CD14-positive monocyte (primary cell): ENCODE measurements at places on chromosomes 16 and 17.

DNA sequence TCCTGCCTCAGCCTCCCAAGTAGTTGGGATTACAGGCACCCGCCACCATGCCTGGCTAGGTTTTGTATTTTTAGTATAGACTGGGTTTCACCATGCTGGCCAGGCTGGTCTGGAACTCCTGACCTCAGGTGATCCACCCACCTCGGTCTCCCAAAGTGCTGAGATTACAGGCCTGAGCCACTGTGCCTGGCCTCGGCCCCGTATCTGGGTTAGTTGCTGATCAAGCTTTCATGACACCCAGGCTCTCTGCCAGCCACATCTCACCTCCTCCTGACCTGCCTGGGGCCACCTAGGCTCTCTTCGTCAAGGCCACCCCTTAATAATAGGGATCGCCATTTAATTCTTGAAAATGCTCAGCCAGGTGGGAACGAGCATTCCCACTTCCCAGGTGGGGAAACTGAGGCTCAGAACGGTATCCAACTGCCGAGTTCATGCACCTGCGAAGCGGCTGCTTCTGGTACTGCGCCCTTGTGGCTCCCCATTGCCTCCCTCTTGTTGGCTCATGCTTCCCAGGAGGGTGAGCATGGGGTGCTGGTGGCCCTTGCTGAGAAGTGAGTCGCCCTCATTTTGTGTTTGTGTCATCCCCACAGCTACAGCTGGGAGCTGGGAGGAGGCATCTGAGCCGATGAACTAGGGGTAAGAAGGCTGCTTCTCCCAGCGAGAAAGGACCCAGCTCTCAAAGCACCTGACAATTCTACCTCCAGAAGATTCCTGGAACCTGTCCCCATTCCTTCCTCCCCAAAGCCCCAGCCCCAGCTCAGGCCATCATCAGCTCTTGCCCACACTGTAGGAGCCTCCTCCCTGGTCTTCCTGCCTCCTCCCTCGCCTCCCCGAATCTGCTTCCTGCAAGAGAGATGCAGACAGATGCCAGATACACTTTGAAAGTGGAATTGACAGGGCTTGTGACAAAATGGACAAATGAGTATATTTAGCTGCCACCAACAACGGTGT is 17.3 kb upstream of the SNN start:
- DNase-seq, result peak; percentile 17

DNA sequence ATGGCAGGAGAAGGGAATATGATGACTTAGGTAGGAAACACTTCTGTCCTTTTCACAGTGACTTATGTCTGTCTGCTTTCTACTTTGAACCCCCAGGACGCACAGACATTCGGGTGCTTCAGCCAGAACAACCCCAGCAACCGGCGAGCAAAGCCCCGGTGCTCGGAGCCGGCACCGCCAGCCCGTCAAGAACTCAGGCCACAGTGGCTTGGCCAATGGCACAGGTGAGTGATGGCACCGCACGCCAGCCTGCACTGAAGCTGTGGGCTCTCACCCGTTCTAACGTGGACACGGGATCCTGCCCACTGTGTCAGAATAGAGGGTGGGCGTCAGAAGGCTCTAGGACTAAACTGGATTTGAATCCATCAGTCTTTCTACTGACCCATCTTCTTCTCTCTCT is 79.4 kb upstream of the CLEC18A start:
- DNase-seq, result no peak

DNA sequence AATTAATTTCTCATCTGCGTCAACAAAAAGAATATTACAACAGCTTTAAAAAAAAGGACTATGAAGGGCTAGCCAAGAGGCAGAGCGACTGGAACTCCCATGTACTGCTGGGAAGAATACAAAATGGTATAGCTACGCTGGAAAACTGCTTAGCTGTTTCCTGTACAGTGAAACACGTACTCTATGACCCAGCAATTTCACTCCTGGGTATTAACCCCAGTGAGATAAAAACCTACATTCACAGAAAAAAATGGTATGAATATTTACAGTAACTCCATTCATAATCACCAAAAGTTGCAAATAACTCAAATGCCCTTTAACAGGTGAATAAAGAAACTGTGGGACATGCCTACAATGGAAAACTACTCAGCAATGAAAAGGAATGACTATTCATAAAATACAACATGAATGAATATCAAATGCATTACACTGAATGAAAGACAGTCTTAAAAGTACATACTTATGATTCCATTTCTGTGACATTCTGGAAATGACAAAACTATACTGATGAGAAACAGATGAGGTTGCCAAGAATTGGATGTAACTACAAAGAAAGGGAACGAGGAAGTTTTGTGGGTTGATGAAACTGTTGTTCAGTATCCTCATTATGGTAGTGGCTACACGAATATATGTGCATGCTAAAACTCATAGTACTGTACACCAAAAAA is 27.6 kb downstream of the CMTM4 start:
- no peak for DNase-seq

DNA sequence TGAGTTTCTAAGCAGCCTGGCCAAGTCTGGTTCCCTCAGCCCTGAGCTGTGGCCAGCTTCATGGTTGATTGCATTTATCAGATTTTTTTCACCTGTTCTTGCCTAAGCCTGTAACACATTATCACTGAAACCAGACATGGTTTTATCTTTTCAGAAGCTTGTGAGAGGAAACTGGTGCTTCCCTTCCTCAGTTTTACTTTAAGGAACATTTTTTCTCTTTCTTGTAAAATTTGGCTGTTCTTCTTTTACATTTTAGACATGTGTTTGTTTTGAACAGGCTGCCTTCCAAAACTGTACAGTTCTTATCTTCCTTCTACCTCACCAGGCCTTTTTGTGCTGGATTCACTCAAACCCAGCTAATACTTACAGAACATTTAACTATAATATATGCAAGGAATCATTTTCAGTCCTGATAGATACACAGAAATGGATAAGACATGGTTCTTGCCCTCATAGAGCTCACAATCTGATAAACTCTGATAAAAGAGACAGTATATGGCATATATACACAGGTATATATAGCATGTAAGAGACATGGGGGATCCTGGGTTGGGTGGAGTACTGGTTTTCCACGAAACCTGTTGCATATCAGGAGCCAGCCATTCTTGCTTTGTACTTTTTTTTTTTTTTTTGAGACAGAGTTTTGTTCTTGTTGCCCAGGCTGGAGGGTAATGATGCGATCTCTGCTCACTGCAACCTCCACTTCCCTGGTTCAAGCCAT is 44.5 kb downstream of the ZNRF1 start:
- no peak for DNase-seq

- peak; percentile 10 for DNase-seq
Observed at GRCh38 chr17:51461578-51462004, 201.2 kb downstream of the UTP18 start.

DNA sequence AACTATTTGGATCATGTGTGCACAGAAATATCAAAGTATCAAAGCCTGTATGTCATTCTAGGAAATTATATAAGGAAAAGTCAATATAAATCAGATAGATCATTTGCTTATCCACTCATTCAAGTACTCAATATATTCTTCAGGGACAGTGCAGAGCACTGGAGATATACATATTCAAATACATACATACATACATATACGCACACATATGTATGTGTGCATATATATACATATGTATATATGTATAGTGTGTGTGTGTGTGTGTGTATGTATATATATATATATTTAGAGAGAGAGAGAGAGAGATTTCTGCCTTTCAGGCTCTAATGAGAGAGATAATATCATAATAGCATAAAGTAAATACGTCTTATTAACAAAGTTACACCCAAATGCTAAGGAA is 169.2 kb downstream of the PMP22 start:
- no peak for DNase-seq

GRCh38 chr17:80030730-80031410 is 4.8 kb downstream of the TBC1D16 start:
- DNase-seq, result no peak

GRCh38 chr16:79261481-79261940 is 339.0 kb downstream of the MAF start:
- DNase-seq, result peak; percentile 35

GRCh38 chr16:2784358-2785100 is 2.8 kb downstream of the PRSS33 start:
- no peak for DNase-seq

- DNase-seq, result no peak
Observed at GRCh38 chr17:79950306-79950705, 85.4 kb downstream of the TBC1D16 start.

DNA sequence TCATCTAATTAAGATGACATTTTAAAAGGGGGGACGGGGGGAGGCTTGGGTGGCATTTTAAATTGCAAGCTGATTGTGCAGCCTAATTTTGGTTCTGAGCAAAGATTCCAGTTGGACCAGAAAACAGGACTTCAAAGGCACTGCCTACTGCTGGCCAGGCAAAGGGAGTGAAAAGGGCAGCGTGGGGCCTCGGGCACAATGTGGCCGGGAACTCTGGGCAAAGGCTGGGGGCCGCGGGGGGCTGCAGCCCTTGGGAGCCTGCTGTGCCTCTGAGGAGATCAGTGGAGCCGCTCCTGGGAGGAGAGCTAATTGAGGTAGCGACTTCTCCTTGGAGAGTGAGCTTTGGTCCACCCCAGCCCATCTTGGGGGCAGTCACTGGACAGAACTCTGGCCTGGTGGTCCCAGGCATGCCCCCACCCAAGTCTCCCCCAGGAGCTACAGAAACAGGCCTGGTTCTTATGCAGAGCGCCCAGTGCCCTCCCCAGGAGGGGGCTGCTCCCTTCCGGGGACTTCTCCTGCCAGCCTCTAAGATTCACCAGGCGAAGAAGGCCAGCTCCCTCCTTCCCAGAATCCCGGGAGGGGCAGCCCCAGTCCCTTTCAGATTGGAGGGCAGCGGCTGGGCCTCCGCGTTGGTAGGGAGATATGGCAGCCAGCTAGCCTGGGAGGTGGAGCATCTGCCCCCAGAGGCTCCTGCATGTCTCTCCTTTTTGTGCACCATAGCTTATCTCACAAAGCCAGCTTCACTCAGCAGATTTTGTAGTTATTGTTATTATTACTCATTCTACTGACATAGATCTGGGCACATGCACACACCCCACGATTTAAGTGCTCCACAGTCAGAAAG is 115.6 kb downstream of the GNAO1 start:
- DNase-seq, result no peak

GRCh38 chr17:82966415-82966814 is 113.0 kb upstream of the METRNL start:
- DNase-seq, result no peak

GRCh38 chr17:57939797-57940196 is 15.4 kb downstream of the CUEDC1 start:
- DNase-seq, result peak; percentile 78

DNA sequence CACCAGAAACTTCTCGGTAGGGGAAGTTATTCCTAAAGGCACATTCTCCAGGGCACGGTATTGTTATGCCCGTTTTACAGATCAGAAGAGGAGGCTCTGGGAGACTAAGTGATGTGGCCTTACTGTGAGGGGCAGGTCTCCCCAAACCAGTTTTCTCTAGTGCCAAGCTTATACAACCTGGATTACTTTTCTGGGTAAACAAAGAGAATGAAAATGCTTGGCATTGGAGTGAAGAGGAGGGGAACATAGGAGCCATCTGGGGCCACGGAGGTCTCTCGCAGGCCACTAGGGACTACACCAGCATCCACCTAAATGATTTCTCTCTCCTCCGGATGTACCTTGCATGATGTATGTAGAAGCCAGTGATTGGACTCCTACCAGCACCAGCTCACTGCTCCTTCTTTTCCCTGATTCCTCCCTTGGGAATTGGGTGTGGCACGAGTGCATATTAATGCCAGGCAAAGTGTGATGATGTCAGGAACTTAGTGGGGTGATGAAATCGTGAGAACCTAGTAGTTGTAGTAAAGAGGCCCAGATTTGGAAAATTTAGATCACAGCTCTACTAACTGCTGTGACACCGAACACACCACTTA is 674 bp downstream of the TOM1L1 start:
- DNase-seq, result no peak

GRCh38 chr16:68272507-68273209 is 8.3 kb downstream of the SLC7A6 start:
- no peak for DNase-seq

- no peak for DNase-seq
Observed at GRCh38 chr17:57215317-57215716, 41.0 kb upstream of the MSI2 start.

- DNase-seq, result no peak
Observed at GRCh38 chr16:48836636-48837035, 226.7 kb upstream of the N4BP1 start.

DNA sequence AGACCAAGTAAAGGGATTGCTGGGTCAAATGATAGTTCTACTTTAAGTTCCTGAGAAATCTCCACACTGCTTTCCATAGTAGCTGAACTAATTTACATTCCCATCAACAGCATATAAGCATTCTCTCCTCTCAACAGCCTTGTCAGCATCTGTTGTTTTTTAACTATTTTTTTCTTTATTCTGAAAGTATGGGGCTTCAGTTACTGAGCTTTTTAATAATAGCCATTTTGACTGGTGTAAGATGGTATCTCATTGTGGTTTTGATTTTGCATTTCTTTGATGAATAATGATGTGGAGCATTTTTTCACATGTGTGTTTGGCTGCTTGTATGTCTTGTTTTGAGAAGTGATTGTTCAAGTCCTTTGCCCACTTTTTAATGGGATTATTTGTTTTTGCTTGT is 2.5 kb downstream of the KRTAP2-2 start:
- DNase-seq, result no peak

GRCh38 chr17:1625581-1625980 is 3.1 kb downstream of the SLC43A2 start:
- no peak for DNase-seq

DNA sequence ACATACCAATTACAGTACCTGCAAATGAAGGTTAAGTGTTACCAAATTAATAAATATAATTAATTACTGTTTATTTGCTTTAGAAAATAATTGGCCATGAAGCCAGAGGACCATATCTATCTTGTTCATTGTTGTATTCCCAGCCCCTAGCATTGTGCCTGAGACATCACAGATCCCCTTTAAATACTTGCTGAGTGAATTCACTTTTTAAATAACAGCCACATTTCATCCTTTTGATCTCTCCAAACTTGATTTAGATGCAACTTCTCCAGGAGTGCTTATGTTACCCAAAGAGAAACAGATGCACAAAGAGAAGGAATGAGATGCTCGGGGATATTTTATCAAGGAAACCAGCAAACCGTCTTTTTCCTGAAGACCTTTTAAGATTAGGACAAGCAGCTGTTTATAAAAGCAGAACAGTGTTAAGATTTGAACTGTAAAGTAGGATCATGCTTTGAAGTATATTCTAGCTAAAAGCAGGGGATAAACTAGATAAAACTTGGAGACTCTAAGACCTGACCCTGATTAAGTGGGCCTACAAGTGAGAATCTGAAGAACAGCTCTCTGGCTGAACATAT is 66.3 kb downstream of the CHD9 start:
- DNase-seq, result no peak

GRCh38 chr17:50621574-50622031 is 13.1 kb upstream of the ABCC3 start:
- DNase-seq, result peak; percentile 87

DNA sequence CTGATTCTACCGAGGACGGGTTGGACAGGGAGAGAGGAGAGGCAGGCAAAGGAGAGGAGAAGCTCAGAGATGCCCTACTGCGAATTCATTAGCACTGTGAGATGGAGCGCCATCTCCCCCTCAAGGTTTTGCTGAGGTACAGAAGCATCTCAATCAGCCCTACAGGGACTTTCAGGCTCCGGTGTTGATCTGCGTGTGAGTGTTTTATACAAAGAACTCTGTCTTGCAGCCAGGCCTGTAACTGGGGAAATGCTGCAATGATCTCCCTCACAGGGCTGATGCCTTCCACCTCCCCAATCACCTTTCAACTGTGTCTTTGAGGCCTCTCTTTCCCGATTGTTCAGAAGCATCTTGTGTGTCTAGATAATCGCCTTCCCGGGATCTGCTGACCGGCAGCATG is 74.8 kb downstream of the IRX6 start:
- DNase-seq, result no peak
